ENCODE measurements at places on chromosomes 7 and 10. TPM values are rescaled to one million over a fixed set of nuclear protein-coding genes. Genes with fewer than 3 reads are reported as not detected.

Gene ERVW-1
- not detected for total RNA-seq

- DNase-seq, result no peak
These were observed 25.6 kb upstream of the TMEM26 start for GRCh38 chr10:61478621-61479312.

GRCh38 chr10:31723106-31723750, 205.4 kb downstream of the ARHGAP12 start:
- DNase-seq, result no peak

Gene BTRC
- 8.5 TPM for total RNA-seq

- no peak for DNase-seq
These were observed 49.3 kb downstream of the CFAP46 start for GRCh38 chr10:132893090-132893489.

Gene MRC1
- total RNA-seq, result not detected

Gene IL2RA
- 1.8 TPM for total RNA-seq

Gene ANKRD2
- total RNA-seq, result not detected

DNA sequence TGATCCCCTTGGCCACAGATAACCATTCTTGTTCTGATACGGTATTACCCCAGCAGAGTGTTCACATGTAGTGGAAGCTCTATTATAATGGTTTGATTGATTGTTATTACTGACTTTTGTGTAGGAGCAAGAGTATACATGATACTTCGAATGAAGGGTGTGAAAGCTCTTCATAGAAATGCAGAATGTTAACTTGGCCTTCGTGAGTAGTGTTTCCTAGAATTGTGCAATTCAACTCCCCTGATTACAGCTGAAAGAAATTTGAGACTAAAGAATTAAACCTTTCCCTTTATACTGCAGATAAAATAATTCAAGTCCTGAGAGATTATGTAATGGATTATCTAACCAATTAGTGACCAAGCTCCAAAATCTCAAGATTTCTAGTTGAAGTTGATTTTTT, 38.2 kb downstream of the MKLN1 start:
- no peak for DNase-seq

GRCh38 chr7:116235380-116235779, 25.0 kb downstream of the TES start:
- no peak for DNase-seq

DNA sequence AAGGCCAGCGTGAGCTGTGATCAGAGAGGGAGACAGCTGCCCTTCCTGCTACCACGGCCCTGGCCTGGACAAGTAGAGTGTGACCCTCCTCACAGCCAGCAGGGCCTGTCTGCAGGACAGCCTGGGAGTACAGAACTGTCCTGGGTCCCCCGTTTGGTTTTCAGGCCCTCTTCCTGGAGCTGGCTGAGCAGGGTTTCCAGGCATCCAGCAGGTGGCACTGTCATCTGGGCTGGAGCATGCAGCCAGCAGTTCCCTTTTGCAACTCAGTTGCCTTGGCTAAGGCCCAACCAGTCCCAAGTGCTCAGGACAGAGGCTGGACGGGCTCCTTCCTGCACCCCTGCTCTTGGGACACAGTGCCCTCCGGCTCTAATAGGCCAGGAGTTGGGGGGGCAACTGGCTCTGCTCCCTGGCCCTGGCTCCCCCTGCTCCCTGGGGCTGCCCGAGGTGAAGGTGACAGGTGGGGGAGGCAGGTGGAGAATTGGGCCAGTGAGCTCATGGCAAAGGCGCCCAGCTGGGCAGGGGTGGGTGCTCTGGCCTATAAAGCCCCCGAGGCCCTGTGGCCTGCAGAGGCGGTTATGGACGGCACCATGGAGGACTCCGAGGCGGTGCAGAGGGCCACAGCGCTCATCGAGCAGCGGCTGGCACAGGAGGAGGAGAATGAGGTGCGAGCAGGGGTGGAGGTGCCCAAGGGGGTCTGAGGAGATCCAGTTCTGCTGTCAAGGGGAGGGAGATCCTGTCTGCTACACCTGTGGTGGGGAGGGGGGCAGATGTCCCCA, at the start of gene ANKRD2:
Gene ANKRD2, plus strand, starts transcription at position 566 of the 776 bp plus-strand sequence. Its CDS starts 10 bp downstream, at position 576.
- peak; percentile 66 for DNase-seq

- DNase-seq, result no peak
These were observed 55.3 kb downstream of the NCAPG2 start for GRCh38 chr7:158649279-158649678.

DNA sequence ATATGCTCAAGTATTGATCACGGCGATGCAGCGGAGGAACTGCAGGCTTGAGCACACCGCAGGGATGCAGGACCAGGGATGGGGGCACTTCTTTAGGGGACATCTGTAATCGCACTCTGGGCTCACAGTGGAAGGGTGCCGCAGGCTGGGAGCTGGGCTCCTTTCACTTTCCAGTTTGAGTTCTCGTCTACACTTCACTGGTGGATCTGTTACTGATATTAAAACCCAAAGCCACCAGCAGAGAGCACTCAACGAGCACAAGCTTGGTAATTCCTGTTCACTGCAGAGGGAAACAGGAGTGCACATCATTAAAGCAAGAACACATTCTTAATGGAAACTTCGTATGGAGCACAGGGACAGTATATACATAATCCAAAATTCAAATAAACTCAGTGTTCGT, 91.3 kb downstream of the PARD3 start:
- no peak for DNase-seq
